ENCODE measurements at places on chromosomes 4 and X.

DNA sequence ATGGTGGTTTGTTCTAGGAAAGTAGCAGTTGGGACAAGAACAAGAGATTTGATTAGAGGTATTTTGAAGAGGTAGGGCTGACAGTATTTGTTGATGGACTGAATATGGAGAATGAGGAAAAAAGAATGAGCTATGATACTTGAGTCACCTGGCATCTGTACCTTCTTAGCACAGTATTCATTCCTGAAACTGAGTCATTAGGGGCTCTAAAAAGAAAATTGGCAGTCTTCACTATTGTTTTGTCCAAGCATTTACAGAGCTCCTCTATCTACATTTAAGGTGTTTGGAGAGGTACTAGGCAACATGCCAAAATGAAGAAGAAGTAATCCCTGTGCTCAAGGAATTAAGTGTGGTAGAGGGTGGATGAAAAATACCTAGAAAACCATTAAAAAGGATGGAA, 165.8 kb downstream of the SHROOM4 start:
- DNase-seq, result no peak
- no peak overlapping the region for H3K4me3 ChIP-seq
- H3K27ac ChIP-seq, result no peak overlapping the region
- H3K27me3 ChIP-seq, result no peaks in the 10 kb centered on the region
- H3K4me1 ChIP-seq, result no peaks in the 10 kb centered on the region

- H3K36me3 ChIP-seq, result no peaks in the 10 kb centered on the region
- no peak overlapping the region for H3K27ac ChIP-seq
- no peaks in the 10 kb centered on the region for H3K27me3 ChIP-seq
- no peak overlapping the region for H3K4me3 ChIP-seq
- DNase-seq, result no peak
These were observed 22.8 kb upstream of the ANKRD17 start for GRCh38 chr4:73281396-73281795.

- no peak overlapping the region for H3K27ac ChIP-seq
- no peaks in the 10 kb centered on the region for H3K36me3 ChIP-seq
- DNase-seq, result no peak
- no peaks in the 10 kb centered on the region for H3K27me3 ChIP-seq
These were observed 987.7 kb upstream of the GRIA3 start for GRCh38 chrX:122196343-122196742.

DNA sequence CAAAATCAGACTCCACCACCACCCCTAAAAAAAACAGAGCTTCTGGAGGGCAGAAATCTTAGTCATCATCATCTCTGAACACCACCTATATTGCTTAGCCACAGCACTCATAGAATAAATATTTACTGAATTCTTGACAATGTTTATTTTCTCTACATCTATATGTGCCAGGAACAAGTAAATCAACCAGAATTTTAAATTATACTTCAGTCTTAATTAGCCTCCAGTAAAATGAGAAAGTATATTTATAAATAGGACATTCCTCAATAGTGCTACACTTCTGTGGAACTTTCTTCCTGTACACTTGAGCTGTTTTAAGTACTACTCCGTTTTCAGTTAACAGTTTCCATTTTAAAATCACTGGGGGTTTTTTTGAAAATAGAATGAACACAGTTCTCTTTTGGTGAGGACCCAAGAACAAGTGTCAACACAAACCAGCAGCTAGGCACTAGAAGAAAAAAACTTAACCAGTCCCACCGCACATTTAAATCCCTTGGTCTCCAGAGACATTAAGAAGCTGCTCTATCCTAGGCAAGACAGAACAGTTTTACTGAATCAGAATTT, 25.5 kb downstream of the SMIM14 start:
- H3K27ac ChIP-seq, result no peak overlapping the region
- H3K4me1 ChIP-seq, result peaks cover 7% of the 10 kb centered on the region
- no peak overlapping the region for H3K4me3 ChIP-seq
- no peaks in the 10 kb centered on the region for H3K27me3 ChIP-seq

GRCh38 chrX:136780763-136781162, at the start of gene ARHGEF6:
ARHGEF6 (minus strand) TSS chrX:136780932; CDS start chrX:136780882, 50 bp downstream.
- H3K27me3 ChIP-seq, result no peaks in the 10 kb centered on the region
- DNase-seq, result no peak
- peak within 1 kb of the TSS; percentile 37 for H3K27ac ChIP-seq
- H3K36me3 ChIP-seq, result no peaks in the 10 kb centered on the region
- peak within 1 kb of the TSS; percentile 9 for H3K4me3 ChIP-seq

GRCh38 chrX:139204898-139205667, 325.5 kb upstream of the F9 start:
- H3K4me3 ChIP-seq, result peak overlapping the region; percentile 48
- H3K27ac ChIP-seq, result no peak overlapping the region
- DNase-seq, result peak; percentile 41

- no peaks in the 10 kb centered on the region for H3K36me3 ChIP-seq
- H3K27ac ChIP-seq, result no peak overlapping the region
These were observed 2.9 kb upstream of the ZMYM3 start for GRCh38 chrX:71256856-71257255.

DNA sequence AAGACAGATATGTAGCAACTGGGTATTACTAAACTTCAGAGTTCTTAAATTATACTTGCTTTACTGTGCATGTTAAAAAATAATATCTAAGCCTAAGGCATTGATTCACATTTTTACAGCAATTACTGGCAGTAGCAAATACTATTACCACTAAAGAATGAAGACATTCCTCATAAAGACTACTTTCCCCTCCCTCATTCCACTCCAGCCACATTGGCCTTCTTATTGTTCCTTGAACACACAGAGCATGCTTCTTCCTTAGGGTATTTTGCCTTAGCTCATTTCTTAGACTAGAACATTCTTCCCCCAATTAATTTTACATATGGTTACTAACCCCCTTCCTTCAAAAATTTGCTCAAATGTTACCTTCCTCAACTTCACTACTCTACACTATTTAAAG, 717.0 kb downstream of the CCSER1 start:
- no peaks in the 10 kb centered on the region for H3K36me3 ChIP-seq
- H3K27ac ChIP-seq, result no peak overlapping the region
- H3K27me3 ChIP-seq, result no peaks in the 10 kb centered on the region
- H3K4me1 ChIP-seq, result no peaks in the 10 kb centered on the region

DNA sequence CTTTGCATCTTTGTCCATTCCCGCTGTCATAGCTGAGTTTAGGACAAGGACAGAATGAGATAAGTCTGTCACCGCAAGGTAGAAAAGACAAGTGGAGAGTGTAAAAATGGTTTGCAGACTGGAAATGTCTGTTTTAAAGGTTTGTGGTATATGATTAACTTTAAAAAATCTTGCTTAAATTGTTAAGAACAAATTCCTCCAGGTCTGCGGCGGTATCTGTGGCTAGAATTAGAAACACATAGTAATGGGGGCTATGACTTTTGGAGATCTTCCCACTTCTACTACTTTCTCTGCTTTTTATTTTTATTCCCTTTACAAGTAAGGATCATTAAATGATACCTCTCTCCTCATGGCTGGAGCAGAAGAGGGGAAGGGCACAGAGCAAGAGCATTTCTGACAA, 92.2 kb downstream of the MID1IP1 start:
- no peaks in the 10 kb centered on the region for H3K36me3 ChIP-seq
- H3K27me3 ChIP-seq, result no peaks in the 10 kb centered on the region
- H3K4me1 ChIP-seq, result peaks cover 15% of the 10 kb centered on the region

GRCh38 chrX:10120331-10120730, 36.4 kb upstream of the CLCN4 start:
- DNase-seq, result no peak
- no peak overlapping the region for H3K27ac ChIP-seq
- H3K4me3 ChIP-seq, result no peak overlapping the region

DNA sequence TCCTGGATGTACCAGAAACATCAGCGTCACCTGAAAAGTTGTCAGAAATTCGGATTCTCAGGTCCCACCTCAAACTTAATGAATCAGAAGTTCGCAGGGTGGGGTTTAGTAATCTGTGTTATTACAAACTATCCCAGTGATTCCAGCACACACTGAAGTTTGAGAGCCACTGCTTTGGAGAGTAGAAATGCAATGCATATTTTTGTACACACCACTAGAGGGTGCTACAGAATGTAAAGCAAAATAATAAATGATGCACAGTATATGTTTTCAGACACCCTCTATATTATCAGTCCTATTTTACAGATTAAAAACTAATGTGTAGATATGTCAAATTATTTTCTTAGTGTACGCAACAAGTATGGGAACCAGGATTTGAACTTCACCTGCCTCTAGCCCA, 2.4 kb upstream of the MORF4L2 start:
- H3K4me3 ChIP-seq, result no peak overlapping the region
- H3K27ac ChIP-seq, result no peak overlapping the region
- no peaks in the 10 kb centered on the region for H3K36me3 ChIP-seq
- H3K4me1 ChIP-seq, result no peaks in the 10 kb centered on the region
- H3K27me3 ChIP-seq, result no peaks in the 10 kb centered on the region
- no peak for DNase-seq

- peak overlapping the region; percentile 46 for H3K4me3 ChIP-seq
- peaks cover 18% of the 10 kb centered on the region for H3K4me1 ChIP-seq
- DNase-seq, result peak; percentile 53
- H3K36me3 ChIP-seq, result no peaks in the 10 kb centered on the region
- peaks cover 10% of the 10 kb centered on the region for H3K27me3 ChIP-seq
- H3K27ac ChIP-seq, result peak overlapping the region; percentile 6
These were observed 601 bp downstream of the INPP4B start for GRCh38 chr4:142845293-142846107.

- H3K4me3 ChIP-seq, result no peak overlapping the region
- H3K27me3 ChIP-seq, result no peaks in the 10 kb centered on the region
- peaks cover 25% of the 10 kb centered on the region for H3K4me1 ChIP-seq
- H3K27ac ChIP-seq, result no peak overlapping the region
- DNase-seq, result peak; percentile 50
These were observed 72.0 kb downstream of the RGS12 start for GRCh38 chr4:3364634-3365314.

- H3K4me1 ChIP-seq, result peaks cover 28% of the 10 kb centered on the region
- DNase-seq, result peak; percentile 29
- H3K4me3 ChIP-seq, result peak overlapping the region; percentile 33
- no peaks in the 10 kb centered on the region for H3K36me3 ChIP-seq
- no peak overlapping the region for H3K27ac ChIP-seq
- H3K27me3 ChIP-seq, result peaks cover 11% of the 10 kb centered on the region
These were observed 113.5 kb downstream of the DHX15 start for GRCh38 chr4:24470666-24471485.

GRCh38 chrX:9072281-9072680, 38.4 kb upstream of the FAM9B start:
- H3K36me3 ChIP-seq, result no peaks in the 10 kb centered on the region
- no peaks in the 10 kb centered on the region for H3K4me1 ChIP-seq
- H3K27ac ChIP-seq, result no peak overlapping the region
- no peaks in the 10 kb centered on the region for H3K27me3 ChIP-seq
- DNase-seq, result no peak
- no peak overlapping the region for H3K4me3 ChIP-seq

DNA sequence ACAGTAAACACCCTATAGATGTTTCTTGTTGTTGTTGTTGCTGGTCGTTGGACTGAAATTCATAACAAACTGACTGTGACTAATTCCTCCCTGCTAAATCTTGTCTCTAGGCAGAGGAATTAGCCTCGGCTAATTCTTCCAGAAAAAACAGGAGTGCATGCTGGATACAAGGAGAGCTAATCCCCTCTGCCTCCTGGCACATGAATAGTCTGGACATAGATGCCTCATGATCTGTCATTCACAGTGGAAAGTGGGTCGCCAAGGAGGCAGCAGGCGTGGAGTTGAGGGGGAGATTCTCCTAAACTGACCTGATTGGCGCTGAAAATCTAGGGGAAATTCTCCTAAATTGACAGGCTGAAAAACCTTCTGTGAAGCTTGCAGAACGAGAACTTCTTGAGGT, 220.1 kb downstream of the DCTD start:
- no peaks in the 10 kb centered on the region for H3K4me1 ChIP-seq
- H3K4me3 ChIP-seq, result no peak overlapping the region
- H3K27ac ChIP-seq, result no peak overlapping the region
- H3K36me3 ChIP-seq, result no peaks in the 10 kb centered on the region

DNA sequence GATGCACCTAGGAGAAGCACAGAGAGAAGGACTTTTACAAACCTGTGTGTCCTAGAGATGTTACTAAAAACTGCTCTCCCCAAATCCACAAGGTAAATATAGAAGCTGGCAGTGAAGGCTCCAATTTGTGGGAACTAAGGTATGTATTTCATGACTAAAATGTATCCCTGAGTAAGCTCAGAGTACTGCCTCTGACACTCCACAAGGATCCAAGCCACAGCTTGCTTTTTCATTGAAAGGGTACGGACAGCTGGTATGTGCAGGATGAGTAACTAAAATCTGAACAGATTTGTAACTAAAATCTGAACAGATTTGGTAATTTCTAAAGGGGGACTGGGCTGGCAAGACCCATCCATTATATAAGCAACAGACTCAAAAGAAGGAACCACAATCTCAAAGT, 187.6 kb downstream of the DCLK2 start:
- no peaks in the 10 kb centered on the region for H3K4me1 ChIP-seq
- DNase-seq, result no peak
- H3K27me3 ChIP-seq, result no peaks in the 10 kb centered on the region
- no peak overlapping the region for H3K27ac ChIP-seq
- H3K36me3 ChIP-seq, result no peaks in the 10 kb centered on the region

DNA sequence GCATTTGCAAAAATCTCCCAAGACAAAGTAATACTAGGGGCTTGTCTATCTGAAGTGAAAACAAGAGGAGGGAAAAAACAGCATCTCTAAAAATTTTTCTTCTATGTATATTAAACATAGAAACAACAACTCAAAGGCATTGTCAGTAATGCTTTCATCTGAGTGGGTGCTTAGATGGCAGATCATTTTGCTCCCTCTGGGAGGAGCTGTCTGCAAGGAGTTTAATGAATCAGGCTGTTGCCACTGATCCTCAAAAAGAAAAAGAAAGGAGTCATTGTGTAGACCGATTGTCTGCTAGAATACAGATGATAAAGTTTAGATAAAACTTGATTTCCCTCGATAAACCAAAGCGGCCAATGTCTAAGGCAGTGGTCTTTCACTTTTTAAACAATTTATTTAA, 49.7 kb upstream of the KLHL8 start:
- H3K36me3 ChIP-seq, result no peaks in the 10 kb centered on the region
- no peak overlapping the region for H3K4me3 ChIP-seq
- DNase-seq, result no peak

DNA sequence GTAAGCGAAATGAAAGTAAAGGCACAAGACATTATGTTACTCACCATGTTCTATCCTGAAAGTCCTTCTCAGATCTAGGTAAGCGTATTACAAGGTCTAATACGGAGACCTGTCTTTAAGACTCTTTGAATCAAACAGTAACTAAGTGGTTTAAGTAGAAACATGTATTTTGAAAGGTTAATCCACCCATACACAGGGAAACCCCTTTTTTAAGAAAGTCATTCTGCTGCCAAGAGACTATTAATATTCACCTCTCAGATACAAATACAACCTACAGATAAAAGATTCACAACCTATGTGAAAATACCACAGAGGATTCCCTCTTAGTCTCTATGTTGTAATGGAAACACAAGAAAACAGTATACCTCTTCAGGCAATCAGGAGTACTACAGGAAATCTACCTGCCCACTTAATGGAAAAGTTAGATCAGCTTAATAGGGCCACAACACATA, 63.2 kb upstream of the TNIP3 start:
- no peak overlapping the region for H3K4me3 ChIP-seq
- DNase-seq, result no peak
- no peaks in the 10 kb centered on the region for H3K4me1 ChIP-seq
- H3K27me3 ChIP-seq, result no peaks in the 10 kb centered on the region

- H3K27ac ChIP-seq, result no peak overlapping the region
- no peak for DNase-seq
- no peaks in the 10 kb centered on the region for H3K36me3 ChIP-seq
These were observed 863.4 kb downstream of the PDHA2 start for GRCh38 chr4:96703265-96703664.

- H3K36me3 ChIP-seq, result no peaks in the 10 kb centered on the region
- no peaks in the 10 kb centered on the region for H3K27me3 ChIP-seq
- no peak overlapping the region for H3K4me3 ChIP-seq
These were observed 40.8 kb downstream of the LAMP2 start for GRCh38 chrX:120428309-120428708.

GRCh38 chrX:7446815-7447214, 298.9 kb upstream of the PUDP start:
- H3K4me1 ChIP-seq, result no peaks in the 10 kb centered on the region
- no peaks in the 10 kb centered on the region for H3K36me3 ChIP-seq
- DNase-seq, result no peak
- no peak overlapping the region for H3K4me3 ChIP-seq
- no peaks in the 10 kb centered on the region for H3K27me3 ChIP-seq
